Aorta (tissue), 5 donors: ENCODE measurements at places on chromosomes 5 and 9. TPM values are rescaled to one million over a fixed set of nuclear protein-coding genes. Genes with fewer than 3 reads are reported as not detected.
A peak's percentile ranks its signal among the peaks of the same experiment; 100 is the strongest.

Gene SPINK13
- not detected for polyA plus RNA-seq

Gene CRHBP
- 0.75 TPM for polyA plus RNA-seq

DNA sequence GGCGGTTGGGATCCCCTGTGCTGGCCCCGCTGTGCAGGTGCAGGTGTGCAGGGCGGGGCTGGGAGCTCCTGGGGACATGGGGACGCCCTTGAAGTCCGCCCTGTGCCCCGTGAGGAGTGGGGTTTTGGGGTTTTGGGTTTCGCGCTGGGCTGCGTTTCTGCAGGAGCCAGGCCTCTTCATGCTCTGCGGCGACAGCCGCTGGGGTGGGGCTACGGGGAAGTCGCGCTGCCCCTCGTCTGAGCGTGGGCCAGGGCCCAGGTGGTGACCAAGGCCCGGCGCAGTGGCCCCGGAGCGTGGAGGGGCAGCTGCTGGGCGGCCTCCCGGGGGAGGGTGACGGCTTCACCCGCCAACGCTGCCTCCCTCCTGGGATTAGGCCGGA, 47.8 kb upstream of the IRX4 start:
- H3K36me3 ChIP-seq = no peaks in the 10 kb centered on the region
- DNase-seq = no peak
- no peaks in the 10 kb centered on the region for H3K27me3 ChIP-seq

DNA sequence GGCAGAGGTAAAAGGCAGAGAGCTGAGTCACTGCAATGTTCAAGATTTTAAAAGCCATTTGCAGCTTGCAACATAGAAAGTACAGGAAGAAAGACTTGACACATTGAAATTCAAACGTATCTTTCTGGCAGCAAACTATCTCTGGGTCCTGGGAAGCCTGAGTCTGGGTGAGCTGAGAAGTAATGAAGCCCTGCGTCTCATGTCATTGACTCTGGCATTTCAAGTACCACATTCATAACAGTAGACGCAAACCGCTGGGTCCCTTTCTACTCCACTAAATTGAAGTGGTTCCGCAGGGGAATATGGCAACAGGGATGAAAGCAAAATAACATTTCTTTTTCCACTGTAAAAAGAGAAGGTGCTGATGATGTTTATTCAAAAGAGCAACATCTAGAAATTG, 694.3 kb downstream of the BRINP1 start:
- H3K4me1 ChIP-seq = no peaks in the 10 kb centered on the region
- no peaks in the 10 kb centered on the region for H3K27me3 ChIP-seq
- DNase-seq = no peak
- no peak overlapping the region for H3K27ac ChIP-seq

- no peaks in the 10 kb centered on the region for H3K27me3 ChIP-seq
- H3K4me3 ChIP-seq = no peak overlapping the region
- no peaks in the 10 kb centered on the region for H3K36me3 ChIP-seq
- H3K27ac ChIP-seq = no peak overlapping the region
Observed at GRCh38 chr5:111945535-111945934, 188.5 kb upstream of the NREP start.

Gene C5orf58
- polyA plus RNA-seq = not detected

Gene STING1
- 180 TPM for polyA plus RNA-seq

- DNase-seq = no peak
- H3K27me3 ChIP-seq = no peaks in the 10 kb centered on the region
Observed at GRCh38 chr5:106393276-106393675, 1277.5 kb downstream of the EFNA5 start.

DNA sequence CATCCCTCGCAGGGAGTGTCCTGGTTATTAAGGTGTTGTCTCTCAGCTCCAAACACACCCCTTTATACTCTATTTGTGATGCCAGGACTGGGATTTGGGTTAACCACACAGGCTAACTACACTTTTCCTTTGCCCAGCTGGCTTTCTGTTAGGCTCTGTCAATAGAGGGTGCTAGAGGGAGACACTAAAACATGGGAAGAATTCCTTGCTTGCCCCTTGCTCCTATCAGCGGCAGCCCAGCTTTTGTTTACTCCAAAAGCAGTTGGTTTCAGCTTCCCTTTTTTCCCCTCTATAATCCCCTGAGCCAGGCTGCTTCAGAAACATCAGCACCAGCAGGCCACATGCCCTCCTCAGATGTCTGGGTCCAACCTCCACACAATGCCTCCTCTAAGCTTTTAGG, 297.1 kb downstream of the KCTD16 start:
- no peaks in the 10 kb centered on the region for H3K27me3 ChIP-seq
- H3K27ac ChIP-seq = no peak overlapping the region
- H3K4me3 ChIP-seq = no peak overlapping the region
- no peaks in the 10 kb centered on the region for H3K4me1 ChIP-seq
- DNase-seq = no peak

DNA sequence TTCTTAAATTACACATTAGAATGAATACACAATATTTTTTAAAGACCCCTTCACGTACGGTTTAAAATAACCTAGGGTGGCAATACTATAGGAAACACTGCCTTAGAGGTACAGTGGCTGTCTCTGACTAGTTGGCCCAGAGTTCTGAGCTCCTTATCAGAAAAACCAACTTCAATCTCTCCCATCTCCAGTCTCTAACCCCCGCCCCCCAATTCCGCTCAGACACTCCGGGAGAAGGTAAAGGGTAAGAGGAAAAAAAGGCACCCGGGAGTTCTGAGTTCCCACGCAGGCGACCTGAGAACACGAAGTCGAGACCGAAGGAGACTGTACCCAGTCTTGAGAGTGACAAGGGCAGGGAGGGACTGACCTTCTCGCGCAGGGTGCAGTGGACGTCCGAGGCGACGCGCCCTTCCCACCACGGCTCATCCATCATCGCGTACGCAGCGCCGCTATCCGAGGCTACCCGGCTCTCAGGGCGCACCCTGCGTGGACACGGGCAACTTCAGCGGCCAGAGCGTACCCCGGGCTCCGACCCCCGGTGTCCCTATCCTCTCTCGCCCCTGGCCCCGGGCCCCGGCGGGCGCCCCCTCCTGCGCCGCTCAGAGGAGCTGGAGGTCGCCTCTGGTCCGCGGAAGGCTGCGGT, 752 bp downstream of the CCNJL start:
- peak; percentile 78 for DNase-seq
- no peaks in the 10 kb centered on the region for H3K4me1 ChIP-seq
- H3K27me3 ChIP-seq = no peaks in the 10 kb centered on the region
- H3K36me3 ChIP-seq = no peaks in the 10 kb centered on the region

Gene PCDHGB1
- 0.75 TPM for polyA plus RNA-seq

GRCh38 chr9:479304-479970, 264.8 kb downstream of the DOCK8 start:
- no peak overlapping the region for H3K4me3 ChIP-seq
- H3K27me3 ChIP-seq = no peaks in the 10 kb centered on the region

Gene LECT2
- polyA plus RNA-seq = not detected

- H3K4me1 ChIP-seq = peaks cover 10% of the 10 kb centered on the region
- H3K27me3 ChIP-seq = no peaks in the 10 kb centered on the region
- H3K36me3 ChIP-seq = no peaks in the 10 kb centered on the region
- H3K4me3 ChIP-seq = no peak overlapping the region
- DNase-seq = no peak
Observed at GRCh38 chr9:94824913-94825610, 98.6 kb downstream of the AOPEP start.

- H3K4me3 ChIP-seq = no peak overlapping the region
- no peak for DNase-seq
- H3K4me1 ChIP-seq = no peaks in the 10 kb centered on the region
- H3K27ac ChIP-seq = no peak overlapping the region
- H3K27me3 ChIP-seq = no peaks in the 10 kb centered on the region
Observed at GRCh38 chr9:130535818-130536521, 43.4 kb upstream of the FUBP3 start.

DNA sequence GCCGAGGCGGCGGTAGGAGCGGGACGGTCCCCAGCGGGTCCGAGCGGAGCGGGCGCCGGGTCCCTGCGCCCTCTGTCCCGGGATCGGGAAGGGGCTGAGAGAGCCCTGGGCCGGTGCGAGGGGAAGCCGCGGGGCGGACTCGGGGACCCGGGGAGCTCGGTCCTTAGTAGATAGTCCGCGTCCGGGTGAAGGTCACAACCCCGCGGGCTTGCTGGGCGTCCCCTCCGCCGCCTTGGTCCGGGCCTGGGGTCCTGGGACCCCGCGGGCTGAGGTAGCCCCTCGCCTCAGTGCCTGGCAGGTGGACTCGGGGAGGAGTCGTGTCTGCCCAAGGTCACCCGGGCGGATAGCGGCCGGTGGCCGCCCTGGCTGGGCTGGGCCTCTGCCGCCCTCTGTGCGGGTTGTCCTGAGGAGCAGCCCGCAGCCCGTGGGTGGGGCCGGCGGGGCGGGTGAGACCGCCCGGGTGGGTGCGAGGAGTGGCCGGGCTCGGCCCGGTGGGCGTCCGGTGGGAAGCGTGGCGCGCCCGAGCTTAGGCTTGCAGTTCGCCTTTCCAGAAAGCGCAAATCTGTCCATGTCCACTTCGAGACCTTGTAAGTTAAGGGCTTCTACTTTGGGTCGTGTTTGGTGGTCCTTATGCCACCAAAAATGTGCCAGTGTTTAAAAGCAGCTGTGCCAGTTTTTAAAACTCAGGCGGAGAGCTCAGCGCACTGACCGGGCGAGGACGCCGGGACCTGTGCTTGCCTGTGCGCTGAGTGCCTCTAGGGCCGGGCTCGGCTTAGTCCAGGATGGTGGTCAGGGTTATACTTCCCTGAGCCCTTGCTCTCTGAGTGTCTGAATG, 554 bp downstream of the SDHA start:
- H3K27me3 ChIP-seq = no peaks in the 10 kb centered on the region
- no peaks in the 10 kb centered on the region for H3K4me1 ChIP-seq
- no peaks in the 10 kb centered on the region for H3K36me3 ChIP-seq
- DNase-seq = peak; percentile 79
- peak overlapping the region; percentile 67 for H3K27ac ChIP-seq
- H3K4me3 ChIP-seq = peak overlapping the region; percentile 88

Gene ASB6
- polyA plus RNA-seq = 20.3 TPM

DNA sequence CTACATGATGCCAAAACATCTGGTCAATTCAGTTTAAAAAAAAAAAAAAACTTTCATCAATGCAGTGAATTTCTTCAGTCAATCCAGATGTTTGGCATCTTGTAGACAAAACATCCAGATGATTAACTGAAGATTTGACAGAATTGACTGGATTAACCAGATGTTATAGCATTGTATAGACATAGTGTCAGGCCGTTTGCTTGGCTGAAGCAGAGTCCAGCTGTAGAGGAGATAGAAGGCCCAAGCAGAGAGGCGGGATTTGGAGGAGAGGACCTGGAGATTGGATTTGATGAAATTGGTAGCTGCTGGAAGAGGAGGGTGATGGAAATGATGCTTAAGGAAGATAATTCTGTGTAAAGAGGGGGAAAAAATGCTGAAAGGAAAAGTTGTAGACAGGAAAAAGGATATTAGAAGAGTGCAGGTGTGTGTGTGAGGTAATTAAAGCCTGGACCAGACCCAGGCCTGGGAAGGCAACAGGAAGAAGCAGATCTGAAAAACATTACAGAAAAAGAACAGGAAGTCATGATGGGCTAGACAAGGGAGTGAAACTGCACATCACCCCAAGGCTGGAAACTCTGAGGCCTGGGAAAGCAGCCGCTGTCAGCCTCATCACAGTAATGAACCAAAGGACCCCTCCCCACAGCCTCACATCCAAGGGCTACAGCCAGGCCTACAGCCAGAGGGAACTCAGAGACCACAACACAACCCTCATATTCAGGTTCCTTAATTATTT, 258.3 kb downstream of the CWC27 start:
- H3K4me3 ChIP-seq = no peak overlapping the region
- DNase-seq = no peak
- H3K36me3 ChIP-seq = no peaks in the 10 kb centered on the region
- H3K4me1 ChIP-seq = no peaks in the 10 kb centered on the region

GRCh38 chr5:96140496-96140895, 178.8 kb upstream of the ELL2 start:
- no peaks in the 10 kb centered on the region for H3K36me3 ChIP-seq
- H3K4me3 ChIP-seq = no peak overlapping the region
- H3K4me1 ChIP-seq = no peaks in the 10 kb centered on the region

- H3K27me3 ChIP-seq = no peaks in the 10 kb centered on the region
- no peak overlapping the region for H3K27ac ChIP-seq
- H3K4me1 ChIP-seq = peaks cover 3% of the 10 kb centered on the region
- DNase-seq = no peak
- H3K4me3 ChIP-seq = no peak overlapping the region
Observed at GRCh38 chr5:95826949-95827891, 4.7 kb upstream of the GLRX start.

Gene CD72
- 3.4 TPM for polyA plus RNA-seq

DNA sequence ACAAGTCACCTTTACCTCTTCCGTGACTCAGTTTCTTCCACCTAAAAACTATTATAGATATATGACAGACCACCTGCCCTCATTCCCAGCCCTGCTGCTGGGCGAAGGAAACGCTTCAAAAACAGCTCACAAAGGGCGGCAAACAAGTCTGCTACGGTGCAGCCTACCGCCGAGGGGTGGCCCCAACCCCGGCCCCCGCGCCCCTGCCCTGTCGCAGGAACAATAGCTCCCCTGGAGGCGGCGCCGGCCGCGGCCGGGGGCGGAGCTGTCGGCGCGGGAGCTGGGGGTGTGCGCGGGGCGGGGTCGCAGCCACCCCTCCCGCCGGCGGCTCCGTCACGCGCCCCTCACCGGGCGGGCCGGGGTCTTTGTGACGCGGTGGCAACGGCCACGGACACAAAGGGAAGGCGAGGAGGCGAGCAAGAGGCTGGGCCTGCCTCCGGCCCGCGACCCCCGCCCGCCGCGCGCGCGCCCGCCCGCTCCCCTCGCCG, at the start of gene TMEFF1:
Gene TMEFF1 (plus strand): TSS at position 362 of the 488 bp plus-strand sequence. CDS start 396 bp downstream, outside the sequence.
- no peaks in the 10 kb centered on the region for H3K4me1 ChIP-seq
- H3K36me3 ChIP-seq = no peaks in the 10 kb centered on the region
- DNase-seq = peak; percentile 78
- H3K27me3 ChIP-seq = no peaks in the 10 kb centered on the region
- H3K4me3 ChIP-seq = peak within 1 kb of the TSS; percentile 72

Gene PCDHAC2
- 0.25 TPM for polyA plus RNA-seq

Gene LRRC19
- 3.3 TPM for polyA plus RNA-seq
